ENCODE measurements at places on chromosomes 6 and 20. TPM values are rescaled to one million over a fixed set of nuclear protein-coding genes. Genes with fewer than 3 reads are reported as not detected.

Gene TULP1
- polyA plus RNA-seq: 3.0 TPM

Gene PBOV1
- polyA plus RNA-seq: not detected

Gene SRMS
- not detected for polyA plus RNA-seq

Gene NKAPL
- polyA plus RNA-seq: 1.4 TPM

Gene CHMP4B
- polyA plus RNA-seq: 66.5 TPM

Gene NTSR1
- polyA plus RNA-seq: 0.16 TPM

Gene MARCKS
- polyA plus RNA-seq: 208 TPM

Gene BPIFB2
- polyA plus RNA-seq: not detected

Gene HUS1B
- polyA plus RNA-seq: 0.34 TPM

Gene TNF
- polyA plus RNA-seq: 0.29 TPM

Gene RAB44
- polyA plus RNA-seq: 0.09 TPM

Gene SLC44A4
- 0.33 TPM for polyA plus RNA-seq

Gene RAB32
- polyA plus RNA-seq: 17.6 TPM

Gene SIRPD
- polyA plus RNA-seq: not detected

Gene SAPCD1
- polyA plus RNA-seq: 2.2 TPM

Gene CBLN4
- 0.12 TPM for polyA plus RNA-seq

Gene CD93
- 81.1 TPM for polyA plus RNA-seq

Gene GSTA5
- polyA plus RNA-seq: not detected

Gene C20orf202
- 0.38 TPM for polyA plus RNA-seq

Gene GJA1
- polyA plus RNA-seq: 77.1 TPM

Gene STX16
- 33.5 TPM for polyA plus RNA-seq

Gene PRDM1
- polyA plus RNA-seq: 7.3 TPM

Gene DLK2
- 1.6 TPM for polyA plus RNA-seq

Gene PSORS1C2
- not detected for polyA plus RNA-seq

Gene PI16
- polyA plus RNA-seq: 7.0 TPM

Gene PTGIS
- 33.4 TPM for polyA plus RNA-seq

Gene DUSP15
- 1.2 TPM for polyA plus RNA-seq

Gene CLVS2
- polyA plus RNA-seq: 0.99 TPM

Gene CCN6
- 0.16 TPM for polyA plus RNA-seq
